ENCODE measurements at places on chromosomes 1 and 21. TPM values are rescaled to one million over a fixed set of nuclear protein-coding genes. Genes with fewer than 3 reads are reported as not detected.

DYRK3 gene
- total RNA-seq: 5.1 TPM

F3 gene
- total RNA-seq: 132 TPM

- DNase-seq: no peak
These were observed 99.5 kb upstream of the CD55 start for GRCh38 chr1:207221934-207222351.

DNA sequence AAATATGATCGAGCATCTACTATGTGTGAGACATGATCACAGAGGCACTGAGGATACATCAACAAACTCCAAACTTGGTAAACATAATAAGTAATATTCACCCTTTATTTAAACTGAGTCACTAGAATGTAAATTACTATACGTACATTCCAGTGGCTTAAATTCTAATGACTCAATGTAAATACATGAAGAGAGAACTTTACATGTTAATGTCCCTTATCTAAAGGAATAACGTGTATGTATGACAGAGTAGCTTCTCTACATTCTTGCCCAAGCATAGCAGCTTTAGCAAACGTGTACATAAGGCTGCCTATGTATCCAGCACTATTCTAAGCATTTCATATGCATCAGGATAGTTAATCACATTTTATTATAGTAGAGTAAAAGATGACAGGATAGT is 111.8 kb upstream of the CYYR1 start:
- DNase-seq: no peak

- no peak for DNase-seq
These were observed 56.3 kb downstream of the KCNAB2 start for GRCh38 chr1:6101826-6102531.

DNA sequence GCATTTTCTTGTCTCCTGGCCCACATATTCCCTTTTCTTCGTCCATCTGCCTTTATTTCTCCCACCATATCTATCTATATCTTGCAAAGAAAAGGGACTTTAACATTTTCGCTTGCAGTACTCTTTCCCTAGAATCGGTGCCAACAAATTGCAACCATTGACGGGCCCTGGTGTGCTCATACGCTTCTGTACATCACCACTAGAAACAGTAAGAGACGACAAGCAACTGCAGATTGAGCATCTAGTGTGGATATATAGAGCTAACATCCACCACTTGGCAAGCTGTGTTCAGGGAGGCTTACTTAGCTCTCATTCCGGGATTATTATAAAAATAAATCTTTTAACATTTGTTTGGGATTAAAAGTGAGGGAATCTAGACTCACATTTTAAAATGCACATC is 230.8 kb upstream of the PKN2 start:
- DNase-seq: no peak

DNA sequence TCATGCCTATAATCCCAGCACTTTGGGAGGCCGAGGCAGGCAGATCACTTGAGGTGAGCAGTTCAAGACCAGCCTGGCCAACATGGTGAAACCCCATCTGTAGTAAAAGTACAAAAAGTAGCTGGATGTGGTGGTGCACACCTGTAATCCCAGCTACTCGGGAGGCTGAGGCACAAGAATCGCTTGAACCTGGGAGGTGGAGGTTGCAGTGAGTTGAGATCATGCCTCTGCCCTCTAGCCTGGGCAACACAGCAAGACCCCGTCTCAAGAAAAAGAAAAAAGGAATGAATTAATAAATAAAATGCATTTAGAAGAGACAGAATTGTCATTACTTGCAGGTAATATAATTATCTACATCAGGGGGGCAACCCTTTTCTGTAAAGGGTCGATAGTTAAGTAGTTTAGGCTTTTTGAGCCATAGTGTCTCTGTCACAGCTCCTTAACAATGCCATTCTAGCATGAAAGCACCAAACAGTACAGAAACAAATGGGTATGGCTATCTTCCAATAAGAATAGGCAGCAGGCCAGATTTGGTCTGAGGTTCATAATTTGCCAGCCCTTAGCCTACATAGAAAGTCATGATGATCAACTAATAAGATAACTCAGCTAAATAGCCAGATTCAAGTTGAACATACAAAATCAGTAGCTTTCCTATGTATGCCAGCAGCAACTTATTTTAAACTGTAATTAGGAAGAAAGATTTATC is 56.8 kb downstream of the RPRD2 start:
- no peak for DNase-seq

DNA sequence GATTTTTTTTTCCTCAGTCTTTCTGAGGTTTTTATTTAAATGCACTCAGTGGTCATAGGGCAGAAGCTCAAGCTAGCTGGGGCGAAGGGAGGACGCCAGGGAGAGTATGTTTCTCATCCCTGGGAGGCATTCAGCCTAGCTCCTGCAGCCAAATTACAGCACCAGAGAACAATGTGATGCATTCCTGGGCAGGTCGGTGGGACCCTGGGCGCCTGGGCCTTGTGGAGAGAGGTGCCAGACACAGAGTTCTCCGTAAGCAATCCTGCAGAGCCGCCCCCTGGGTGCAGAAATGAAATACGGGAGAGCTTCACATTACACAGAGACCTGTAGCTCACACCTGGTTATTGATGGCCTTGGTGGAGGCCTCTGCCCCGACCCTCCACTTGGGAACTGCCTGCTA is 15.5 kb downstream of the WNT2B start:
- no peak for DNase-seq

DNA sequence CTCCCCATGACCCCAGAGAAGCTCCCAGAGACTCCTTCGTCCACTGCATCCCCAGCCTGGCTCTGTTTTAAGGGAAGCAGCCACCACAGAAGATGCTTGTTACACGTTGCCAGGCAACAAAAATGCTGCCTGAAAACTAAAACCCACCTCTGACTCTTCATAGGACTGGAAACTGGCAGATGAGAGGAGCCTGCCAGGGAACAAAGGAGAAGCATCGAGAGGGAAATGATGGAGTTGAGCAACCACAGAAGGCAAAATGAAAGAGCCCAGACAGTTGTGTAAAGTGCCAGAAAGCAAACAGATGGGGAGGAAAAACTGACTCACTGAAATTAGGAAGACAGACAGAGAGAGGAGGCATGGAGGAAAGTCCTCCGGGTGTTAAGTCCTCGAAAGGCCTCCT is 118.4 kb downstream of the KCNN3 start:
- no peak for DNase-seq

DNA sequence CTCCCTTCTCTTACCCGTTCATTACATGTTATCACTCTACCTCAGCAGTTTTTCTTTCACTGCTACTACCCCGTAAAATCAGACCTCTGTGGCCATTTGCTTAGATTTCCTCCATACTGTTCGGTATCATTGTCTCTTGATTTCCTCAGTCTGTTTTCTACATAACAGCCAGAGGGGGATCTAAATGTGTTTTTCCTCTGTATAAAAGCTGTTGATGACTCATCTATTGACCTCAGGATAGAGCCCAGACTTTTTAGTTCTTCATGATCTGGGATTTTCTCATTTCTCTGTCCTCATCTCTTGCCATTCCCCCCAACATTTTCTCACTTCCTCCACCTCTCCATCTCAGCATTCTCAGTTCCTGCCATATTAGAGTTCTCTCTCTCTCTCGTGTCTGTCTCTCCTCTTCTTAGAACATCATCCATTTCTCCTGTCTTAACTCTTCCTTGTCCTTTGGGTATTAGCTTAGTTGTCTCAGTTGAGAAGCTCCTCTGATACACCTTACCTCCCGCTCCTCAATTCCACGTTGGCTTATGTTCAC is 10.5 kb downstream of the OTUD3 start:
- no peak for DNase-seq

Data from dorsolateral prefrontal cortex (tissue), 122 donors.